ENCODE measurements at places on chromosomes 1 and 21. TPM values are rescaled to one million over a fixed set of nuclear protein-coding genes. Genes with fewer than 3 reads are reported as not detected.

GRCh38 chr1:209929751-209930150 is 8.3 kb upstream of the SYT14 start:
- DNase-seq, result no peak

DNA sequence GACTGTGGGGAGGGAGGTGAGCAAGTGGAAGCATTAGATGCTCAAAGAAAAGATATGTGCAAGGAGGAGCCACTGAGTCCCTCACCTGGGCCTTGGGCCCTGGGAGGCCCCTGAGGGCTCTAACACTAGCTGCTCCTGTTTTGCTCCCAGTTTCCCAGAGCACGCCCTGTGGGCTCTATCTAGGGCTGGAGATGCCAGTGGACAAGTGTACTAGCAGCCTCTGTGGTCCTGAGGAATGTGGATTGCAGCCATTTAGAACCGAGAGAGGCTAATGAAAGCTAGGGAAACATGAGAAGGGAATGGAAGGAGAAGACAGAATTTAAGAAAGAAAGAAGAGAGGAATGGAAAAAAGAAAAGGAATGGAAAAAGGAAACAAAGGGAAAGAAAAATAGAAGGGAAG is 10.0 kb upstream of the TBX15 start:
- no peak for DNase-seq

DNA sequence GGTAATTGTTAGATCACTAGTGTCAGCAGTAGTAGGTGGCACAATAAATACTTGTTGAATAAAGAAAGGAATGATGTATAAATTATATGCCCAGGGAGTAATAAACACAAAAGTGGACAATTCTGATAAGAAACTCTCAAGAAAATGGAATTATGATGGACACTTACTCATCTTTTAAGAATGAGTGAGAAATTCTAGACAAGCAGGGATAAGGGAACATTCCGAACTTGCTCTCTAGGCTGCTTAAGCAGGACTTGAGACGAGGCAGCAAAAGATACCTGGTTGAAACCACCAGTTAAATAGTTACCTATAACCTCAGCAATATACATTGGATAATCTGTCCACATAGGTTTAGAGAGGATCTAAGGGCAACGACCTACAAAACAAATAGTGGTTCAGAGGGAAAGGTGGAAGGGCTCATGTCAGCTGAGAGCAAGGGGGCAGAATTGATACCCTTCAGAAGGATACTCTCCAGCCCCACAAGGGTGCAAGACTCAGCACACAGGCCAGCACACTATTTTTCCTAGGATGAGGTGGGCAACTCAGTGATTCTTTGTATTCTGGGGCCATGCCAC is 46.3 kb downstream of the XCL2 start:
- no peak for DNase-seq

- no peak for DNase-seq
Measured at GRCh38 chr1:155669233-155670162, 19.1 kb downstream of the YY1AP1 start.

DNA sequence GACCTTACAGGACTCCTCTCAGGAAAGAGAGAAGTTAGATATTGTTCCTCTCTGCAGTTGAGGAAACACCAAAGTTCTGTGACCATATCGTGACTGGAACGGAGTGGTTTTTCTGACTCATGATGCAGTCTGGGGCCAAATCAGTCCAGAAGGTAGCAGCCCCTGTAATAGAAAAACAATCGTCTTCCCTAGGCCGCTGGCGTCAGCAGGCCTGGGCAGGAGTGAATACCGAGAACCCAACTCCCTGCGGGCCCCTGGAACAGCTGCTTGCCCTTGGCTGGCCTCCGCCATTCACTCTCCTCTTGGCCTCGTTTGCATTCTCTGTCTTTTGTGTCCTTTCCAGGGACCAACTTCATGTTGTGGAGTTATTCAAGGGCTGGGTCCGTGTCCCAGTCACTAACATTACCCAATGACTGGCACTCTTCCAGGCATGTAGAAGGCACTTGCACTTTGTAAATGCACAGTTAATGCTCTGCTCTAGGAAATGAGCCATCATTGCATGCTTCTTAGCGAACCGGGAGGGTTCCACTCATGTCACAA is 10.9 kb upstream of the CD101 start:
- peak; percentile 24 for DNase-seq

DNA sequence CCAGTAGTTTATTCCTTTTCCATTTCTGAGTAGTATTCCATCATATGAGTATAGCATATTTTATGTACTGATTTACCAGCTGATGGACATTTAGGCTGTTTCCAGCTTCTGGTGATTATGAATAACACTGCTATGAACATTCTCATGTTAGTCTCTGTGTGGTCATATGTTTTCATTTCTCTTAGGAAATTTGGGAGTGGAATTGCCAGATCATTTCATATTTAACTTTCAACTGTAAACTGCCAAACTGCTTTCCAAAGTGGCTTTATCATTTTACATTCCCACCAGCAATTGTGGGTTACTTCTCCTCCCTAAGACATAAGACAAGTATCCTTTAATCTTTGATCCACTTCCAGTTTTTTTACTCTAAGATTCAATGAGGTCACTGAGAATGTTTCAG is 85.7 kb upstream of the RALGPS2 start:
- DNase-seq, result no peak

DNA sequence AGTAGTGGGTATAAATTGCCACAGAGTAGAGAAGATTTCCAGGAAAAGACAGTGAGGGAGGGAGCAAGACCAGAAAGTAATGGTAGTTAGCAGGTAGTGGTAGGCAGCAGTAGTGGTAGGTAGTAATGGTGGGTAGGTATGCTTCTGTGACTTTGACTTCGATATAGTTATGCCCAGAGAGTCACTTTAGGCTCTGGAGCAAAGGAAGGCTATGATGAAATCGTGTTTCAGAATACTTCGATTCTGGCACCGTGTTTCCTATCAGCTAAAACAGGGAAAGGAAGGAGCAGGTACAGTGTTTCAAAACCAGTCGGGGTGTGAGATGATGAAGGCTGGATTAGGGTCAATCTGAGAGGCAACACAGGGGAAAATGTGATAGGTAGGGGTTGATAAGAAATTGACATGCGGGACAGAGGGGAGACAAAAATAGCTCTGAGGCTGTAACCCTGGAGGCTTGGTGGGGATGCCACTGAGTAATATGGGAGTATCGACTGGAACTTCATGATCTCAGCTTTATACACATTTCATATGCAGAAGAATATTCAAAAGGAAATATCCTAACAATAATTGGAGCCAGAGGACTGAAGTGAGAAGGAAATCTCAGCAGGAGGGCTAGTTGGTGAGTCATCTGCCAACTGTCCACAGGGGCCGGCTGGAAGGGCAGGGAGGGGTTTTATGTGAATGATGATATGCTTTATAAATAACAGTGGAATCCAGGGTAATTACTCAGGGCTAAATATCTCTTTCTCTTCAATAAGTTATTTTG is 25.2 kb upstream of the TRIM45 start:
- DNase-seq, result no peak

DNA sequence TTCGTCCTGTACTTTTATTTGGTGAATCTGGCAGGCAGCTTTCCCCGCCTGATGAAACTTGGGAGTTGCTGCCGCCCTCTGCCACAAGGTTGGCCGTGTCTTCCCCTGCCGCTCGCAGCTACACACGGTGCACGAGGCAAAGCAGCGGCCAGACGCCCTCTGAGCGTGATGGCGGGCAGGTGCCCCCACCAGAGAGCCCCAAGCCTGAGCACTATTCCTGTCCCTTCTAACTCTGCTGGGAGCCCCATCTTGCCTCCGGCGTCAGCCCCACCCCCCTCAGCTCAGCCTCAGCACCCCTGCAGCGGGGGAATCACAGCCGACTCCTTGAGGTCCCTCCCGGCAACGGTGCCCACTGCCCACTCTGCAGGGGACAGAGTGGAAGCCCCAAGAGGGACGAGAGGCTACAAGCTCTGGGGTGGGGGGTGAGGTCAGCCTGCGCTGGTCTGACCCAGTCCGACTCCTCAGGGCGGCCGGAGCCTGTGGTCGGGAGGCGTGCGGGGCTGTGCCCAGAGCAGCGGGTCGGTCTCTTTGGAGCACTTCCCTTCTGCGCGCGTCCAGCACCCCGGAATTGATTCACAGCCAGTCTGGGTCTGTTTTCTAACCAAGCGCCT is 41.3 kb downstream of the RIPK4 start:
- no peak for DNase-seq

GRCh38 chr1:12015001-12015491 is 4.3 kb upstream of the MIIP start:
- no peak for DNase-seq

GRCh38 chr1:181141431-181141910 is 53.0 kb downstream of the IER5 start:
- DNase-seq, result peak; percentile 25

GRCh38 chr1:64478594-64479470 is 8.9 kb downstream of the CACHD1 start:
- DNase-seq, result no peak

DNA sequence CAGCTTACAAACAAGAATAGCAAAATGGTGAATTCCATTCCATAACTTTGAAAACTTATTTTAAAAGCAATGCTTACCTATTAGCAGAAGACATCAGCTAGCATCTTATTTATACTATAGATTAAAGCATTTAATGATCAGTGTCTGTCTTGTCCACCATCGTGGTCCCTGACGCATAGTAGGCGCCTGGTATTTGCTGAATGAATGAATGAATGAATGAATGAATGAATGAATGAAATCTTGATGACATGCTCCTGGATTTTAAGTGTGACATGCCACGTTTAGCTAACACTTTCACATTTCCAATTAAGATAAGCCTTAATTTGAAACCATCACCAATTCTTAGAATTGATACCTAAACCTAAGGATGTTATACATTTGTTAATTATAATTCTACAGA is 39.9 kb downstream of the COP1 start:
- no peak for DNase-seq

- no peak for DNase-seq
Measured at GRCh38 chr1:62024690-62025089, 170.0 kb upstream of the L1TD1 start.

GRCh38 chr1:55245781-55246180 is 30.6 kb upstream of the USP24 start:
- DNase-seq, result no peak

DNA sequence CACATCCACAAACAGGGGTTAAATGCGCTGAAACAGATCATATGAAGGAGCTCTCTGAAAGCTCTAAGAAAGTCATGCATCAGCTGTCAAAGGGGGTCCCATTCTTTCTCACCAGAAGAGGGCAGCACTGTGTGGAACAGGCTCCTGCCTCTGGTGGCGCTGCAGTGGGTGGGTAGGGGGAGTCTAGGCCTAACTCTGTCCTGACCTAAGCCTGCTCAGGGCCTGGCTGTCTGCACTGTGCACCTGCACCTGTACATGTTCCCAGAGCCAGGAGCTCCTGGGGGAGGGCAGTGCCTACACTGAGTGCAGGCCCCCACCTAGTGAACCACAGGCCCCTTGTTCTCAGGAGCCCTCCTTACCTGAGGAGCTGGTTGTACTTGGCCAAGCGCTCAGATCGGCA is 16.0 kb downstream of the ENO1 start:
- DNase-seq, result no peak

- DNase-seq, result no peak
Measured at GRCh38 chr1:116038679-116039078, 62.4 kb downstream of the SLC22A15 start.

- peak; percentile 62 for DNase-seq
Measured at GRCh38 chr1:113390871-113391648, 745 bp downstream of the MAGI3 start.

DNA sequence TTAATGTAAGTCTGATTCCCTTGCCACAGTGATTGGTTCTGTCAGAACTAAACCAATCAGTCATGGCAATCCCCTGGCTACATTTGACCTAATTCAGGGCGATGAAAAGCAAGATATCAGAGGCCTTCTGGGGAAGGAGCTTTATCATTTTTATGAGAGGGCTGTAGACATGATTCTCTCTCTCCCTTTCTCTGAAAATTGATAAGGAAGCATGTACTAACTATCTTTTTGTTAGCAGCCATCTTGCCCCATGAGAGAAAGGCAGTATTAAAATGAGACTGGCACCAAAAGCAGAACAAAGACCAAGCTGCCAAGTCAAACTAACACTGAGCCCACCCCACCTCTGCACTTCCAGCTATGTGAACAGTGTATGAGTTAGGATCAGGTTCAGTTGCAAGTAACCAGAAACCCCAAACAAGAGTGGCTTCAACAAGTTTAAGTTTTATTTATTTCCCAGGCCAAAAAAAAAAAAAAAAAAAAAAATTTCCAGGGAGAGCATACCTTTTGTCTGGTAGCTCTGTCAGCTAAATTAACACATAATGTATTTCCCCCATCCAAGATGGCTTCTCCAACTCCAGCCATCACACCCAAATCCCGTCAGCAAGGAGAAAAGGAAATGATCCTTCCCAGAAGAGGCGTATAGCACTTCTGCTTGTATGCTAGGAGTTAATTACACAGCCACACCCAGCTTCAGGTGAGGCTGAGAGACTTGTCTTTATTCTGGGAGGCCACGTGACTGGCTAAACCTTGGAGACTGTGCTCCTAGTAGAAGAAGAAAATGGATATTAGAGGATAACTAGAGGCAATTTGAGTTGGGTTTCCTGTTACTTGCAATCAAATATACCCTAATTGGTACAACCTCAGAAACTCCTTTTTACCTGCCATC is 105.8 kb upstream of the RALGPS2 start:
- peak; percentile 41 for DNase-seq

GRCh38 chr1:169877800-169878491 is 15.8 kb downstream of the SCYL3 start:
- DNase-seq, result no peak

- no peak for DNase-seq
Measured at GRCh38 chr1:34792424-34792823, 375 bp upstream of the GJA4 start.

DNA sequence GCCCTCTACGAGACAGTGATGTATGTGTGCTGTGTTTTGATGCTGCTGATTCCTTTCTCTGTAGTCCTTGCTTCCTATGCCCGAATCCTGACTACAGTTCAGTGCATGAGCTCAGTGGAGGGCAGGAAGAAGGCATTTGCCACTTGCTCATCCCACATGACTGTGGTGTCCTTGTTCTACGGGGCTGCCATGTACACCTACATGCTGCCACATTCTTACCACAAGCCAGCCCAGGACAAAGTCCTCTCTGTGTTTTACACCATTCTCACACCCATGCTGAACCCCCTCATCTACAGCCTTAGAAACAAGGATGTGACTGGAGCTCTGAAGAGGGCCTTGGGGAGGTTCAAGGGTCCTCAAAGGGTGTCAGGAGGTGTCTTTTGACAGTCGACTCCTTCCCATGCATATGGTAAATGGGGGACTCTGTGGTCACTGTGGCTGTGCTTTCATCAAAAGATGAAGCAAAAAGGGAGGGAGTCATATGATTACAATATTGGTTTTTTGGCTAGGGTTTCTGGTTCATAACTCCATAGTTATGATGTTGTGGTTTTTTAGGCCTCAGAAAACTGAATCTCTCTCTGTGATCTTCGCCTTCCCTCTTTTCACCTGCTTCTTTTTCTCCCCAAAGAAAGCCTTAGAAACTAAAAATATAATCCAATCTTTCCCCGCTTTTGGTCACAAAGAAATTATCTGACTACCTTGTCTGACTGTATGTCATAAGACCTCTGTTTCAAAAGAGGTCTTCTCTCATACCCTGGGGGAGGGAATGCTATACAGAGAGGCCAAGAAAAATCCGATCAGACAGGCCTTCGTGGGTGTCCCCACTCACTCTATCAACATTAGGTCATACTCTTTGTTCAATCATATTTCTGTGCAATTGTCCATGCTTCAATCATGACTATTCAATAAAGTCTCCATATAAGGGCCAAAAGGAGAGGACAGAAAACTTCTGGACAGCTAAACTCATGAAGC is 4.2 kb downstream of the OR2T1 start:
- DNase-seq, result no peak

Gene SVBP
- total RNA-seq, result 18.6 TPM

Gene WNT3A
- not detected for total RNA-seq

Gene AMY1A
- not detected for total RNA-seq

Gene SRGAP2C
- 8.7 TPM for total RNA-seq

Gene CRP
- total RNA-seq, result not detected

Gene RHD
- not detected for total RNA-seq

Gene LAPTM5
- 5.2 TPM for total RNA-seq

Gene MYBPH
- total RNA-seq, result not detected

Gene C8A
- total RNA-seq, result not detected

Gene SERTAD4
- total RNA-seq, result 6.7 TPM

All from transverse colon (tissue), 4 donors.